ENCODE measurements at places on chromosomes 1 and 21.
A peak's percentile ranks its signal among the peaks of the same experiment; 100 is the strongest.

DNA sequence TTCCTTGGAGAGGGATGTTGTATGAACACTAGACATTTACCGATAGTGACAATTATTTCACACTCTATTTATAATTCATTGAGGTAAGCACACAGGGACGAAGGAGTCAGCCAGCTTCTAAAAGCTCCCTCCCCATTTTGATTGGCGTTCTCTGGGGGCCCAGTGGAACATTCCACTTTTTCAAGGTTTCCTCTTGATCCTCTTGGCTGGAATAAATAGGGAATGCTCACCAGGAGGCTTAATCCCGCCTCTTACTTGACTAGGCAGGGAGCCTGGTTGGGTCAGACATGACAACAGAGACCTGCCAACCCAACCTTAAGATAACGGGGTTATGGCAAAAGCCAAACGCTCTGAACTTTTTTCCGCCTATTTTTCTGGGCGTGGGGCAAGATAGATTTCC, 974 bp downstream of the ACTN2 start:
- no peak for DNase-seq

- no peak for DNase-seq
These were observed 57.9 kb upstream of the RUNX3 start for GRCh38 chr1:24987875-24988557.

GRCh38 chr21:44012474-44013379, 618 bp downstream of the TRAPPC10 start:
- no peak for DNase-seq

GRCh38 chr1:183578856-183579255, 11.4 kb downstream of the NCF2 start:
- no peak for DNase-seq

DNA sequence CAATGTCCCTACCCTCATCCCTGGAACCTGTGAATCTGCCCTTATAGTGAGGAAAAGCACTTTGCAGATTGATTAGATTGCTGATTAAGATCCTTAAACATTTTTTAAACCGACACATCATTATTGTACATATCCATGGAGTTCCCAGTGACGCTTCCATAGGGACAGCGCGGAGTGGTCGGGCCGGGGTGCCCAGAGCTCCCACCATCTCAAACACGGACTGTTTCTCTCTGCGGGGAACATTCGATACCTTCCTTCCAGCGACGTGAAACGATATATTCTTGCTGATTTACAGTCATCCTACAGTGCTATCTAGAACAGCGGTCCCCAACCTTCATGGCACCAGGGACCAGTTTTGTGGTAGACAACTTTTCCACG, 4.0 kb downstream of the KRTAP10-12 start:
- no peak for DNase-seq

DNA sequence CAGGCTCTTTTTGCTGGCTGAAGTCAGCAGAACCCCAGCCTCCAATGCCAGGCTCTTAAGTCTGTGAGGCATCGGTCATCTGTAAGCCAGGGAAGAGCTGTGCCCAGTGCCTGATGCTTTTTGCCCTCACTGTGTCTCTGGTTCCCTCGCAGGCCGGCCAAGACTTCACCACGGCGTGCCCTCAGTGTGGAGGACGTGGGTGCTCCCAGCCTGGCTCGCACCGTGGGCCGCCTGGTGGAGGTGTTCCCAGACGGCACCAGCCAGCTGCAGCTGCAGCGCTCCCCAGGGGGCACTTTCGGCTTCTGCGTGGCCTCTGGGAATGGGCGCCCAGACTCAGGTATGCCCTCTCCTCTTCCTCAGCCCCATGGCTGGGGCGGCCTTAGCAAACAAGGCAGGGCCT, 32.5 kb downstream of the KIAA1614 start:
- no peak for DNase-seq

GRCh38 chr1:7177438-7178146, 392.3 kb downstream of the CAMTA1 start:
- DNase-seq = no peak

DNA sequence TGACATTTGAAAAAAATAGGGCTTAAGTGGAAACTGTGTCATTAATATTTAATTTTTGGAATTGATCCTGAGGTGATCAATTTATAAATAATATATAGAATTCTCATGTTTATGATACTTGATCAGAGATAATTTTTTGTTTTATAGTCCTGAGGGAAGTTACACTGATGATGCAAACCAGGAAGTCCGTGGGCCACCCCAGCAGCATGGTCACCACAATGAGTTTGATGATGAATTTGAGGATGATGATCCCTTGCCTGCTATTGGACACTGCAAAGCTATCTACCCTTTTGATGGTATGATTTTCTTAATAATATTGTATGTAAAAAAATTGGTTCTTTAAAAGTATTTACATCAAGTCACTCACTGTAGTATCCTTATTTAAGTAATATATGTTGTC, 101.2 kb downstream of the FNBP1L start:
- no peak for DNase-seq

GRCh38 chr1:228317411-228317828, 89.2 kb downstream of the TRIM11 start:
- DNase-seq = no peak

GRCh38 chr1:176736015-176736414, 273.0 kb downstream of the PAPPA2 start:
- DNase-seq = no peak

GRCh38 chr1:236009857-236010256, 55.0 kb downstream of the NID1 start:
- DNase-seq = no peak

DNA sequence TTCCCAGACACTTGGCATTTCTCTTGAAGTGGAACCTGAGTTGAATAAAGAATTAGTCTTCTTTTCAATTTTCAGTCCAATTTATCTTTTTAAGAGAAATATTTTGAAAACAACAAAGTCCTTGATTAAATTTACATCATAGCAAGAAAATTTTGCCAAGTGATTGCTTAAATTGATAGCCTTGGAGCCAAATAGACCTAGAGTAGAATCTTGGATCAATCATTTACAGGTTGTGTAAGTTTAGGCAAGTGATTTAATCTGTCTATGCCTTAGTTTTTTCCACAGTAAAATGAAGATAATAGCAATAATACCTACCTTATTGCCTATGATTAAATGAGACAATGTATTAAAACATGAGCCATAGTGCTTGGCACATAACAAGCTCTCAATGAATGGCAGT, 113.9 kb downstream of the LHX9 start:
- no peak for DNase-seq

DNA sequence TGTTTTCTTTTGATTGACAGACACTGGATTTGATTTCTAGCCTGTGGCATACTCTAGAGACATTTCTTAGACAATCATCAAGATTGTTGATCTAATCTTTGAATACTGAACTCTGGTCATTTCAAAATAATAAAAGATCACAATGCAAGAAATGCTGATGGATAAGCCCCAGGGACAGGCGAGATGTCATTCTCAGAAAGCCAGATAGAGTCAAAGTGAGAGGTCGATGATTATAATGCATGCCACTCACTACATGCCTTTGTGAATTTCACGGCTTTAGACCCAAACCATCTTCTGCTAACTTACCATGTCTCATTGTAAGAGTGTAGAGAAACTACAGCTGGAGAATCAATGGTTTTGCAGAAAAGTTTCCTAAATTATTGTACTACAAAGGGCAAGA, 257.1 kb downstream of the DYRK1A start:
- no peak for DNase-seq

DNA sequence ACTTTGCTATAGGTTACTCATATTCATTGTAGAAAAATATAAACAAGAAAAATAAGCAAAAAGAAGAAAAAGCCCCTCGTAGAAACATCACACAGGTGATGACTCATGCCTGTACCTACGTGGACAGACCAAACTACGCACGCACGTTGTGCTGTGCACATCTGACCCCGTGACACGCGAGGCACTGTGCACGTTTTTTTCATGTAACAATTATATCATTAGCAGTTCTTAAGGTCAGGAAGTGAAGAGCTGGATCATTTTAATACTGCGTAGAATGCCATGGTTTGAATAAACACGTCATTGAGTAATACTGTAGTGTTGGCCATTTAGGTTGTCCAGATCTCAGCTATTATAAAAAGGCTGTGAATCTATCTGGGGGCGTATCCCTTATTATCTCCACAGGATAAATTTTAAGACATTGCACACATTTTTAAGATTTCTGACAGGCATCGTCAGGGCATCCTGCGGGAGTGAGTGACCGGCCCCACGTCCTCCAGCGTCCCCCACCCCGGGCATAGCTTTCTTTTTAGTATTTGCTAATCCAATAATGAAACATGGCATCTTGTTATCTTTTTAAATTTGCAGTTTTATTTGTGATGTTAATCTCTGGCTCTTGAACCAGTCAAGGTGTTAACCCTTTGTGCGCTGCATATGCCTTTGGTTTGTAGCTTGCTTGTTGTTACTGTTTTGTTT, 23.4 kb upstream of the ADARB1 start:
- no peak for DNase-seq

- DNase-seq = peak; percentile 58
These were observed 26.2 kb downstream of the VASH2 start for GRCh38 chr1:212976586-212976985.

- no peak for DNase-seq
These were observed 16.3 kb downstream of the TGFB2 start for GRCh38 chr1:218361298-218362065.

DNA sequence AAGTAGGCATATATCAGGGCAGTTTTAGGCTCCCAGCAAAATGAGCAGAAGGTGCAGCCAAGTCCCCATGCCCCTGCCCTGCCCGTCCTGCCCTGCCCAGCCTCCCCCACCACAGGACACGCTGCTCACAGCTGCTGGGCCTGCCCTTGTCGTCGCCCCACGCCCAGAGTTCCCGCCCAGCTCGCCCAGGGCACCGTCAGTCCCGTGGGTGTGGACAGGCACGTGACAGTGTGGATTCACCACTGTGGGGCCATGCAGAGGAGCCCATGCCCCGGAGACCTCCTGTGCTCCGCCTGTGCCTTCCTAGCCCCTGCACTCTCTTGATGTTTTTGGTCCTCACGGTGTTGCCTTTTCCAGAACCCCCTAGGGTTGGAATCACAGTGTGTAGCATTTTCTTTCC, 7.0 kb downstream of the FAAP20 start:
- DNase-seq = no peak

DNA sequence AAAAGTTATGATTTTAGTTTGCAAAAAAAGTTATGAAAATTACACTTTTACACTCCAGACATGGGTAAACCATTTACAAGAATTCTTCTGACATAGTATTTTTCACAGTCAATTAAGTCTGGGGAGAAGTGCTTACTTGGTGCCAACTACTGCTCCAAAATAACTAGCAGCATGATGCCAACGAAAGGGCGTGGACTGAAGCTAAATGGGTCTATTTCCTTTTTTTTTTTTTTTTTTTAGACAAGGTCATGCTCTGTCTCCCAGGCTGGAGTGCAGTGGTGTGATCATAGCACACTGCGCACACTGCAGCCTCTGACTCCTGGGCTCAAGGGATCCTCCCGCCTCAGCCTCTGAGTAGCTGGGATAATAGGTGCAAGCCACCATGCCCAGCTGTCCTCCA, 43.2 kb downstream of the FMO4 start:
- no peak for DNase-seq

- no peak for DNase-seq
These were observed 62.8 kb upstream of the ARHGEF16 start for GRCh38 chr1:3391711-3392110.

DNA sequence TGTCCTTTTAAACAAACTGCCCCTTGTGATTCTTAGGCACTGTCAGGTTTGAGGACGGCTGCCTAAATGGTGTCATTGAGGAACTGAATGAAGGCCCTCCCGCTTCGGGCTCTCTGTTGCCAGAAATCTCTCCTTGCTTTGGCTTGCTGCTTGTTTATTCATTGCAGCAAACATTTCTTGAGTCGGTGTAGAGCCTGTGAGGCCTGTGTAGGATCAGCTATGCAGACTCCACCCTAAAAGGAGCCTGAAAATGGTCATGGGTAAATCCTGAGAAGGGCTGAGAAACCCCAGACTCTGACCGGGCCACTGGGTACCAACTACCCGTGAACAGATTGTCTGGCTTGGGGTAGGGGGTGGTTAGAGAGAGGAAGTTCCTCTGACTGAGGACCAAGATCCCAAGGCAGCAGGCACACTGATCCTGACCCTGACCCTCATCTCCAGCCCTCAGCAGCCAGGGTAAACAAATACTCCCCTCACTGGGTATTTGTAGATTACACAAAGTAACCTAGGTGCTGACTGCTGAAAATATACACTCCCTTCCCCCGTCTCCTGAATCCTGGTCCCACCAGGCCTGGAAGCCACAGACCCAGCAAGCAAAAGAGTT, 3.1 kb downstream of the IL6R start:
- DNase-seq = no peak

GRCh38 chr1:181319907-181320306, 163.4 kb upstream of the CACNA1E start:
- DNase-seq = no peak

Data from vagina (tissue), 2 donors.